ENCODE measurements at places on chromosomes 2 and 18. TPM values are rescaled to one million over a fixed set of nuclear protein-coding genes. Genes with fewer than 3 reads are reported as not detected.
A peak's percentile ranks its signal among the peaks of the same experiment; 100 is the strongest.

Gene C1QL2
- 0.69 TPM for total RNA-seq

Gene CETN1
- total RNA-seq: not detected

Gene REG1B
- total RNA-seq: not detected

Gene ZAP70
- 0.12 TPM for total RNA-seq

Gene DSC2
- 20.4 TPM for total RNA-seq

DNA sequence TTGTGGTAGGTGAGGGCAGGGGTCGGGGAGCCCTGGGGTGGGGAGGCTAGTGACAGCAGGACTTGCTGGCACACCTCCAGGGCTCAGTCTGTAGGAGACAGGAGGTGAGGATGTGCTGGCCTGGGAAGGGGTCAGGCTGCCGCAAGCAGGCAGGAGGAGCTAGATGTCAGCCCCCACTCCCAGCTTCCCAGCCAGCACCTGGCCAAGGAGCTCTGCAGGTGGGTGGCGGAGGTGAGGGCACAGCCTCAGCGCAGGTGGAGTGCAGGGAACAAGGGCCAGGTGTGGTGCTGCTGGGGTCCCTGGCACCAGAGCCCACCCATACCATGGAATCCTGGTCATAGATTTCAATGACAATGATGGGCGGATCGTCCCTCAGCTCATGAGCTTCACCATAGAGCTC, 2.9 kb downstream of the OTOF start:
- DNase-seq: no peak

DNA sequence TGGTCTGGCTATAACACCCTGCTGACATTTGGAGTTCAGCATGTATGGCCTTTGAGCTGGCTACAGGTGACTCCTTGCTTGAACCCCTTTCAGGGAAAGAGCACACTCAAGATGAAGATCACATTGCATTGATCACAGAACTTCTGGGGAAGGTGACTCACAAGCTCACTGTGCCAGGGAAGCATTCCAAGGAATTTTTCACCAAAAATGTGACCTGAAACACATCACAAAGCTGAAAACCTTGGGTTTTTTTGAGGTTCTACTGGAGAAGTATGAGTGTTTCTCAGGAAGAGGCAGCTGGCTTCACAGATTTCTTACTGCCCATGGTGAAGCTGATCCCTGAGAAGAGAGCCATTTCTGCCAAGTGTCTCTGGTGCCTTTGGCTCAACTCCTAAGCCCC, 879.0 kb downstream of the CBLN2 start:
- no peak for DNase-seq

- no peak for DNase-seq
Measured at GRCh38 chr2:67974559-67975430, 88.0 kb downstream of the C1D start.

GRCh38 chr2:241379481-241380480, 23.7 kb downstream of the FARP2 start:
- no peak for DNase-seq

DNA sequence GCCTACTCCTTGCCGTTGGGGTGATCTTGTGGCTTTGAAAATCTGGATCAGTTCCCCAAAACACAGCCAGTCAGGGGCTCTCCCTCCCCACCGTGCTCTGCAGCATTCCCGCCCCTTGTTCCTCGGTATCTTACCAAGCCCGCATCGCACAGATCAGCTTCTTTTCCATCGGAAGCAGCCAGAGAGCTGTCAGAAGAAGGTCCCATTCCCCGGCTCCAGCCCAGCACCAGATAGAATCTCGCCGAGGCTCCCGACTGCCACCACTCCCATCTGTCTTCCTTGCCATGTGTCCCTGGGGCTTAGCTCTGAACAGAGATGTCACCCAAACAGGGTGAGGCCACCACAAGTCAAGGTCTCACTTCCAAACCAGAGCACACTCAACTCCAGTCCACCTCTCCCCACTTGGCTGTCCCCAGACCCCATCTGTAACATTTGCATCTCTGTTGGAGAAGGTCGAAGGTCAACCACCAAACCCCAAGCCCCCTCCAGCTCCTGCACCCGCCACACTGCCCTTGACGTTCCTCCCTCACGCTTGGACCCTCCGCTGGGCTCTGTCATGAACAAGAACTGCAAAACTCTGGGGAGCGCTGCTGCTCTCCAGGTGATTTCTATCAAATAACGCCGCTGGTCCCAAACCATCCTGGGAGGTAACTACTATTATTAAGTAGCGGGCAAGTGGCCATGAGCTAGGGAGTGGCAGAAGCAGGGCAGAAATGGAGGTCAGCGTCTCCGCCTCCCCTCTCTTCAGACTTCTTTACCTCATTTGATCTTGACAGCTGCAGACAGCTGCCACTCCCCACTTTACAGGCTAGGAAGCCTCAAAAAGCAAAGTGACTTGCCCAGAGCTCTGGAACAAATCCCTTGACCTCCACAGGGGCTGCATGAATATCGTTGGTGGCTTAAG, 70.0 kb upstream of the TAF1B start:
- DNase-seq: no peak

GRCh38 chr2:224041554-224041953, 2.5 kb upstream of the SERPINE2 start:
- DNase-seq: no peak

DNA sequence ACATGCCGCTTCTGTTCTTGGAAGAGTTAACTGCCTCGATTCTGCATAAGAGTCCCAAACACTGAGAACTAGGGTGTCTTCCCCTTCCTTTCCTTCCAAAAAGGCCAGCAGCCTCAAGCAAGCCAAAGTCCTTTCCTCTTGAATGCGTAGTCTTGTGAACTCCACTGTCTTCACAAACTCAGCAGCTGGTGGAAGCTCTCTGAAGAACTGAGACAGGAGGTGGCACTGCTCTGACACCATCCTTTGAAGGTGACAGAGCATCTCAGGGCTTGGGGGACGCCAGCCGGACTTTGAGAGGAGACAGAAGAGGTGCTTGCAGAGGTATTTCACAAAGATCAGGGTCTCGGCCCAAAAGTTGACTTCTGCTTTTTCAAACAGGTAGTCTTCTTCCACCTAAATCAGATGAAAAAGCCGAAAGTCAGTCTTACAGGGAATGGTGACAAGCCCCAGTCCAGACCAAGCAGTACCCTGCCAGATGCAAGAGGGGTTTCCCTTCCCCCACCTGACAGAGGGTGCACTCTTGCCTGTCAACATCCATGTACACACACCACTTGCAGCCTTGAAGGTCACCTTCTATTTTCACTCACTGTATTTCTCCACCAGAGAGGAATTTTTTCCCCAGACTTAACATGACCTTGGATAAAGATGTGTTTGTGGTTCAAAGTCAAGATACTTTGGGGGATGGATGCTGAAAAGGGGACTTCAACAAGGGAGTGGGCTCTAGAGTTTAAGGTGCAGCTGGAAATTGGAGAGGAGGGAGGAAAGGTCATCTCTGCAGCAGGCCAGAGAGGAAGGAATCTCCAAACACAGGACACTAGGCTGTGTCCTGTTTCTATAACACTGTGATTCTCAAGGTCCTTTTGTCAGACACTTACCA, 4.8 kb upstream of the ZFP36L2 start:
- no peak for DNase-seq

DNA sequence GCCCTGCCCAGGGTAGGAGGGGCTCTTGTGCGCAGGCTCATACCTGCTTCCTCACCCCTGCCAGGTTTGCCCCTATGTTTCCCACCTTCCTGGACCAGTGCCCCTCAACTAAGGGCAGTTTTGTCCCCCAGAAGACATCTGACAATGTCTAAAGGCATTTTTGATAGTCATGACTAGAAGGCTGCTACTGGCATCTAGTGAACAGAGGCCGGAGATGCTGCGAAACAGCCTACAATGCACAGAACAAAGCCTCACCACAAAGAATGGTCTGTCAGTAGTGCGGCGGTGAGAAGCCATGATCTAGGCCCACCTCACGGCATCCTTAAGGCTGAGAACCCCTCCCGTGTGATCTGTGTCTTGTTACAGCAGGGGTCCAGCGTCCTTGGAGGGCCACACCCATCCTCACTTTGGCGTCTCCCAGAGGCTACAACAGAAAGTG, 96.0 kb downstream of the TMEM17 start:
- peak; percentile 24 for DNase-seq

DNA sequence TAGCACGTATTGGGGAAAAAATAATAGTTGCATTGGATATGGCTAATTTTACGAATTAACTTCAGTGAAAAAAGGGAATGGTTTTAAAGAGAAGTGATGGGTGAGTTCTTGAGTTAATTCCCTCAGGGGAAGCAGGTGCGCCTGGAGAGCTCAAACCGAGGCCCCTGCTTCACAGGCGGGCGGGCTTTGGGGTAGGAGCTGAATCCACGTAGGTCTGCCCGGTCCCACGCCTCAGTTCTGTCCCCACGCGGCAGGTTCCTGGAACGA, 44.1 kb downstream of the GORASP2 start:
- DNase-seq: no peak

GRCh38 chr2:32623311-32623706, 4.5 kb upstream of the TTC27 start:
- no peak for DNase-seq

- peak; percentile 70 for DNase-seq
Measured at GRCh38 chr2:30346471-30347169, 100.4 kb upstream of the LCLAT1 start.

All from GM23338 (cell line).